Upper lobe of left lung (tissue), 6 donors: ENCODE measurements at places on chromosomes 1 and 21. TPM values are rescaled to one million over a fixed set of nuclear protein-coding genes. Genes with fewer than 3 reads are reported as not detected.

- DNase-seq: no peak
- H3K4me1 ChIP-seq: no peaks in the 10 kb centered on the region
- H3K27ac ChIP-seq: no peak overlapping the region
- no peaks in the 10 kb centered on the region for H3K36me3 ChIP-seq
Observed at GRCh38 chr1:25186161-25187007, 45.9 kb downstream of the SYF2 start.

- H3K4me3 ChIP-seq: no peak overlapping the region
- no peaks in the 10 kb centered on the region for H3K36me3 ChIP-seq
- no peak for DNase-seq
- no peak overlapping the region for H3K27ac ChIP-seq
Observed at GRCh38 chr1:178284058-178284457, 190.2 kb downstream of the RASAL2 start.

DNA sequence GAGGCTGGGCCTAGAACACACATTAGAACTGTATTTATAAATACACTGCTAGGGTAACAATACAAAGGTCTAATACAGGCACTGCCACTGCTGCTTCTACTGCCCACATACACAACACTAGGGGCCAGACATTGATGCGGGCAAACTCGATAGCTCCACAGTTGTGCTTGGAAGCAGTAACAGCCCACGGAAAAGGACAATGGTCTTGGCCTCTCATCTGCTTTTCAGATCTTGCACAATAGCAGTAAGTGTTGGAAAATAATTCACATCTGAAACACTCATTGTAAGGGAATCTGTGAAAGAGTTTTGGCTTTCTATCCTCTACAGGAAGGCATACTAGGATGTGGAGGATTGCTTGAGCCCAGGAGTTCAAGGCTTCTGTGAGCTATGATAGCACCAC is 6.9 kb upstream of the SPOCD1 start:
- no peak overlapping the region for H3K27ac ChIP-seq
- H3K4me1 ChIP-seq: no peaks in the 10 kb centered on the region
- no peaks in the 10 kb centered on the region for H3K27me3 ChIP-seq
- DNase-seq: no peak

- H3K36me3 ChIP-seq: no peaks in the 10 kb centered on the region
- no peaks in the 10 kb centered on the region for H3K27me3 ChIP-seq
- H3K4me3 ChIP-seq: peak overlapping the region; percentile 34
- no peak overlapping the region for H3K27ac ChIP-seq
- H3K4me1 ChIP-seq: peaks cover 6% of the 10 kb centered on the region
Observed at GRCh38 chr1:247905910-247906503, 10.6 kb downstream of the OR2W3 start.

GRCh38 chr1:223780949-223781348 is 64.8 kb downstream of the TP53BP2 start:
- peaks cover 21% of the 10 kb centered on the region for H3K36me3 ChIP-seq
- peaks cover 7% of the 10 kb centered on the region for H3K4me1 ChIP-seq
- no peak overlapping the region for H3K27ac ChIP-seq
- DNase-seq: no peak
- no peak overlapping the region for H3K4me3 ChIP-seq

DNA sequence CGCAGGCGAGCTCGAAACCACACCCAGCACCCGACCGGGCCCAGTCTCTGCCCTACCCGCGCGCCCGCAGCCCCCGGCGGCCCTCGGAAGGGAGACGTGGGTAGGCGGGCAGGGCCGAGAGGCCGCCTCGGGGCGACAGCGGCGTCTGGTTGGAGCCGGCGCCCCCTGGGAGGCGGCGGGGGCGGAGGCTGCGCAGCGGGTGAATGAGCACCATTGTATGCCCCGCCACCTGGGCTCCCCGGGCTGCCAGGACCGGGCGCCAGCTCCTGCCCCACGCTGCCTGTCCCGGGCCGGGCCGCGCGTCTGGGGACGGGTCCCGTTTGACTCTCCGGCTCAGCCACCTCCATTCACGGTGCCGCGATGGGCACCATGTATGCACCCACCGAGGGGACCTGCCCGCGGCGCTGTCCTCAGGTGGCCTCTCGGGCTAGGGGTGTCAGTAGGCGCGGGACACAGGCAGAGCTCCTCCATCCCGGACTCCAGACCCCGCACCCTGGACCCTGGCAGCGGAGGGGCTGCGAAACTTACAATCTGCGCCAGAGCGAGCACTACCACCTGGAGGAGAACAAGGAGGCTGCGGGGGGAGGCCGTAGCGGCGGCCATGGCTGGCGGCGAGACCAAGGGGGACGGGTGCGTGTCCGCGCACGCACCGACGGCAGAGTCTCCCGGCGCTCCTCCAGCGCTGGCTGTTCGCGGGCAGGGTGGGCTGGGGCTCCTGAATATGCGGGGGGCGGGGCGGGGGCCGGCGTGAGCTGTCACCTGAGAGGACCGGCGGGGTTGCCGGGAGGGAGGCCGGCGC is at the start of gene COL9A2:
Gene COL9A2, minus strand, starts transcription at position 692 of the 799 bp plus-strand sequence. Its CDS starts 89 bp downstream, at position 603.
- no peak for DNase-seq
- H3K4me1 ChIP-seq: peaks cover 26% of the 10 kb centered on the region
- no peak within 1 kb of the TSS for H3K27ac ChIP-seq
- peaks cover 22% of the 10 kb centered on the region for H3K27me3 ChIP-seq

DNA sequence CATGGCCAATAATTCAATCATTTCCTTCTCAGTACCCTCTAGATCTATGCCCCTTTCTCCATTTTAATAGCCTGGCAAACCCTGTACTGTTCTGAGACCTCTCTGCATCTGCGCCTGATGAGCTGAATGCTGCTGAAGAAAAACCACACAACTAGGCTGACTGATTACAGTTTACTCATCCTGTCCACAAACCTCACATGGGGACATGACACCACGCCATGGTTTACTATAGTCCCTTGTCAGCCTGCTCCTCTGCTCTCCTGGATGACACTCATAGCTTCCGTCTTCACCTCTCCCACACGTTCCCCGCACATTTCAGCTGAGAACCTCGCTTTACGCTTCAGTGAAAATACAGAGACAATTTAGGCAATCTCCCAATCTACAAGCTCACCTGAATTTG is 59.7 kb downstream of the DESI2 start:
- no peak overlapping the region for H3K4me3 ChIP-seq
- no peak overlapping the region for H3K27ac ChIP-seq
- H3K27me3 ChIP-seq: no peaks in the 10 kb centered on the region
- no peaks in the 10 kb centered on the region for H3K4me1 ChIP-seq
- H3K36me3 ChIP-seq: no peaks in the 10 kb centered on the region

DNA sequence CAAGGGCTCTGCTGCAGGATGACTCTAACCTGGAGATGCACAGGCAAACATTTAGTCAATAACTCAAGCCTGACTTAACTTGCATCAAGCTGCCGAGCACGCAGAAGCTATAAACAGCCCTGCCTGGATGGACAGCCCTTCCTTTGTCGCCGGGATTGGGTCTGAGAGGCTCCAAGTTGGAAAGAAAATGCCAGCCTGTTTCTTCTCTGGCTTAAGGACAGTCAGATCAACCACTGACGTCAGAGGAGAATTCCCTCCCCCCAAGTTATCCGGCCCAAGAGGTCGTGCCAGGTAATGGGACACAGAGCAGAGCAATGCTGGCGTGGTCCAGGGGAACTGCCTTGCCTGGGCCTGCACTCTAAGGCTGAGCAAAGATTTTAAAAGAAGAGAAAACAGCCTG is 27.1 kb upstream of the LRRC38 start:
- no peaks in the 10 kb centered on the region for H3K27me3 ChIP-seq
- no peak overlapping the region for H3K4me3 ChIP-seq
- no peaks in the 10 kb centered on the region for H3K4me1 ChIP-seq
- no peak overlapping the region for H3K27ac ChIP-seq
- DNase-seq: no peak
- H3K36me3 ChIP-seq: no peaks in the 10 kb centered on the region

- H3K36me3 ChIP-seq: no peaks in the 10 kb centered on the region
- H3K4me1 ChIP-seq: no peaks in the 10 kb centered on the region
- no peak overlapping the region for H3K4me3 ChIP-seq
- H3K27ac ChIP-seq: no peak overlapping the region
- DNase-seq: no peak
Observed at GRCh38 chr1:115413208-115413607, 75.2 kb upstream of the NGF start.

GRCh38 chr21:29305068-29305467 is 6.3 kb downstream of the BACH1 start:
- peaks cover 74% of the 10 kb centered on the region for H3K4me1 ChIP-seq
- DNase-seq: no peak
- H3K4me3 ChIP-seq: no peak overlapping the region
- H3K27ac ChIP-seq: peak overlapping the region; percentile 22
- H3K36me3 ChIP-seq: no peaks in the 10 kb centered on the region

- H3K27me3 ChIP-seq: no peaks in the 10 kb centered on the region
- H3K4me1 ChIP-seq: no peaks in the 10 kb centered on the region
- no peaks in the 10 kb centered on the region for H3K36me3 ChIP-seq
- H3K27ac ChIP-seq: no peak overlapping the region
Observed at GRCh38 chr1:44168520-44169098, 27.2 kb upstream of the KLF18 start.

GRCh38 chr1:247385283-247385682 is 30.7 kb upstream of the NLRP3 start:
- no peaks in the 10 kb centered on the region for H3K36me3 ChIP-seq
- no peak overlapping the region for H3K27ac ChIP-seq
- H3K4me3 ChIP-seq: no peak overlapping the region

GRCh38 chr21:43956670-43957035 is 55.5 kb upstream of the TRAPPC10 start:
- H3K4me1 ChIP-seq: no peaks in the 10 kb centered on the region
- H3K27me3 ChIP-seq: no peaks in the 10 kb centered on the region
- no peak overlapping the region for H3K27ac ChIP-seq
- peak; percentile 24 for DNase-seq

- H3K4me1 ChIP-seq: peaks cover 32% of the 10 kb centered on the region
- peak within 1 kb of the TSS; percentile 34 for H3K27ac ChIP-seq
- H3K27me3 ChIP-seq: peaks cover 7% of the 10 kb centered on the region
- H3K4me3 ChIP-seq: peak within 1 kb of the TSS; percentile 36
- peak; percentile 73 for DNase-seq
- no peaks in the 10 kb centered on the region for H3K36me3 ChIP-seq
Observed at GRCh38 chr1:151839457-151840403, at the start of gene C2CD4D. TSS of gene C2CD4D (minus strand) at chr1:151839820. CDS start at chr1:151838989, 831 bp downstream.

DNA sequence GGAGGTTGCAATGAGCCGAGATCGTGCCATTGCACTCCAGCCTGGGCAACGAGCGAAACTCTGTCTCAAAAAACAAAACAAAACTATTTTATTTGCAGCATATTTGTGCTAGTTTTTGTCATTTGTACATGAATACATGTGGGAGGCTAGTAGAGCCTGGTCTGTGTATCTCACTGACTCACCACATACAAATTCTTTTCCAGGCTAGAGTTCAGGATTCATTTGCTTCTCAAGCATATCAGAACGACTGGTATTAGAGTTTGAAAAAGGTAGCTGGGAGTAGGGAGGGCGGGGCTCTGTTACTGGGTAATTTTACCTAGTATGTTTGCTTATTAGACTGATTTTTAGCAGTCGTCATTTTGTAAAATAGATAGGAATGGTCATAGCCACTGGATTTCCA is 4.5 kb upstream of the TOR3A start:
- H3K27ac ChIP-seq: no peak overlapping the region
- DNase-seq: no peak
- H3K4me1 ChIP-seq: peaks cover 5% of the 10 kb centered on the region
- no peak overlapping the region for H3K4me3 ChIP-seq

- peaks cover 23% of the 10 kb centered on the region for H3K4me1 ChIP-seq
- H3K4me3 ChIP-seq: peak overlapping the region; percentile 87
- DNase-seq: peak; percentile 59
- no peaks in the 10 kb centered on the region for H3K27me3 ChIP-seq
- peak overlapping the region; percentile 97 for H3K27ac ChIP-seq
- no peaks in the 10 kb centered on the region for H3K36me3 ChIP-seq
Observed at GRCh38 chr1:246930830-246931548, 759 bp downstream of the AHCTF1 start.

AMY1A gene
- 1.2 TPM for total RNA-seq

CFAP141 gene
- total RNA-seq: not detected

LHX8 gene
- not detected for total RNA-seq

PRDM2 gene
- total RNA-seq: 39.4 TPM

SLC6A9 gene
- 22.0 TPM for total RNA-seq

RPE65 gene
- not detected for total RNA-seq
